Hepatocyte (in vitro differentiated cells): ENCODE measurements at places on chromosomes 13 and 19. TPM values are rescaled to one million over a fixed set of nuclear protein-coding genes. Genes with fewer than 3 reads are reported as not detected.

GRCh38 chr19:15479391-15480345, at the start of gene PGLYRP2:
TSS of gene PGLYRP2 (minus strand) at chr19:15479501. CDS start at chr19:15479371, 130 bp downstream.
- DNase-seq = no peak

DNA sequence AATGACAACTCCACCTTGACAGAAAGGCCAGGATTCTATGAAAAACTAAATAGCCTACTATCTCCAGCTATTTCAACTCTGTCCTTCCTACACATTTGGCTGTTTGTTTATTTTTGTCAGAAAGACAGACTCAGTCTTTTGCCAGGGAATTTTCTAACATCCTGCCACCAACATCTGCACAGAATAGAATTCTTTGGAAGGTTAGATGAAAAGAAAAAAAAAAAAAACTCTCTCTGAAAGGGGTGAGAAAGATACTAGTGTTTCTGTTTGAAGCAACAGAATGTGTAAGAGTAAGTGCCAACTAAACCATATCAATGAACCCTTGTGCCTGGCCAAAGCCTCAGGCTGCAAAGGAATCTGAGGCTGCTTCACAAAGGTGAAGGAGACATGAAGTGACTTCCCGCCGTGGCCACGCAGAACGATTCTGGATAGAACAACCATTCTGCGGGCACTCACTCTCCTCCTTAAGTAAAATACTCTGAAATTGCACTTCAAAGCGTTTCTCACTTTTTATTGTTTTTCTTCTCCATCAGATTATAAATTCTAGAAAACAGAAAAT, 498.2 kb downstream of the IRS2 start:
- no peak for DNase-seq

DNA sequence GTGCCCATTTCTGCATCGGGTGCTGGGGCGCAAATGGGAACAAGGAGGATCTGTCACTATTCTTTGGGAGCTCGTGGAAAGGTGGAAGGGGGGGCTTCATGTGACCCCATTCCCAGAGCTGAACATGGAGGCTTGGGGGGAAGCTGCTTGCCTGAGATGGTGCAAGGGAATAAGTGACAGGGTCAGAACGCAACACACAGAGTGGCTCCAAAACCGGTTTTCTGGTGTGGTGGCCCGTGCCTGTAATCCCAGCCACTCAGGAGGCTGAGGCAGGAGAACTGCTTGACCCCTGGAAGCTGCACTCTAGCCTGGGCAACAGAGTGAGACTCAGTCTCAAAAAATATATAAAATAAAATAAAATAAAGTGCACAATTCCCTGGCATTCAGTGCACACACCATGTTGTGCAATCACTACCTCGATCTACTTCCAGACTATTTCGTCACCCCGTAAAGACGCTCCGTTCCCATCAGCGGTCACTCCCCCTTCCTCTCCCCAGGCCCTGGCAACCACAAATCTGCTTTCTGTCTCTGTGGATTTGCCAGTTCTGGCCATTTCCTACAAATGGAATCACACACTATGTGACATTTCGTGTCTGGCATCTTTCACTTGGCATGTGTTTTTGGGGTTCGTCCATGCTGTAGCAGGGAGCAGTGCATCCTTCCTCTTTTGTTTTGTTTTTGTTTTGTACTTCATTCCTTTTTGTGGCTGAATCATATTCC, 18.2 kb upstream of the COMP start:
- DNase-seq = peak; percentile 57

DNA sequence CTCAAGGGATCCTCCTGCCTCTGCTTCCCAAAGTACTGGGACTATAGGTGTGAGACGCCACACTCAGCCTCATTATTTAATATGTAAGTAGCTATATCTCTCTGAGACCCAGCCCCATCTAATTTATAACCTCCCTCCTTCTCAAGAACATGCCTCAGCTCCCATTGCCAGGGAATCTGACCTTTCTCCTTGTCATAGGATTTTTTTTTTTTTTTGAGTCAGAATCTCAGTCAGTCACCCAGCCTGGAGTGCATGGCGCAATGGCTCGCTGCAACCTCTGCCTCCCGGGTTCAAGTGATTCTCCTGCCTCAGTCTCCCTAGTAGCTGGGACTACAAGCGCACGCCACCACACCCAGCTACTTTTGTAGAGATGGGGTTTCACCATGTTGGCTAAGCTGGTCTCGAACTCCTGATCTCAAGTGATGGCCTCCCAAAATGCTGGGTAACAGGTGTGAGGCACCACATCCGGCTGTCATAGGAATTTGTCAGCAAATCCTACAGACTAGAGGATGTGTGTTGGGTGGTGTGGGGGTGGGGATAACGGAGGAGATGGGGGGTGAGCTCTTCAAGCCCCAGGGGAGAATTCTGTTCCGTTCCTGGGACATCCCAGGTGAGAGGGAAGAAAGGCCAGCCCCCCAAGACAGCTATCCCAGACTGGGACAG, 5.1 kb upstream of the EPS8L1 start:
- DNase-seq = no peak

DNA sequence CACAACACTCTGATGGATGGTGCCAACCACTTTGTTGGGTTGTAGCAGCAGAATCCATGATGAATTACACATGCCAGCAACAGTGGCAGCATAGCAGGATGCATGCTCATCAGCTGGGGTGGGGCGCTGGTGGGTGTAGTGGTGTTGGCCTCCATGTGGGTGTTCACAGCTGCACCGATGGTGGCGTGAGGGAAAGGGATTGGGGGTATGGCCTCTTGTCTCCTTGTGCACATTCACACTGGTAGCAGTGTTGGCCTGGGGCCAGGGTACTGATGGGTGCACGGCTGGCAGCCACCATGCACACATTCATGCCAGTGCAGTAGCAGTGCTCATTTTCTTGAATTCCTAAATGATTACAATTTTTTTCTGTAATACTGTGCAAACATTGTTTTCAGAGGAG, 2748.8 kb upstream of the PCDH20 start:
- DNase-seq = no peak

GRCh38 chr19:48713041-48713863, 6.3 kb downstream of the MAMSTR start:
- peak; percentile 56 for DNase-seq

Gene GRK1
- 0.07 TPM in 1 of 2 replicates, not detected in the other for polyA plus RNA-seq

Gene LAIR1
- polyA plus RNA-seq = 1.8 and 2.2 TPM in 2 replicates
